Activated CD4-positive, alpha-beta T cell treated with anti-CD3 and anti-CD28 coated beads, Interleukin-2, amount 50 U/mL, for 4 hours (primary cell): ENCODE measurements at places on chromosomes 16 and 17.

- DNase-seq: no peak
Observed at GRCh38 chr16:79201436-79201835, 399.1 kb downstream of the MAF start.

- DNase-seq: no peak
Observed at GRCh38 chr17:76381633-76382350, 2.6 kb upstream of the SPHK1 start.

GRCh38 chr17:76397687-76398522 lies 13.5 kb downstream of the SPHK1 start:
- DNase-seq: peak; percentile 85

DNA sequence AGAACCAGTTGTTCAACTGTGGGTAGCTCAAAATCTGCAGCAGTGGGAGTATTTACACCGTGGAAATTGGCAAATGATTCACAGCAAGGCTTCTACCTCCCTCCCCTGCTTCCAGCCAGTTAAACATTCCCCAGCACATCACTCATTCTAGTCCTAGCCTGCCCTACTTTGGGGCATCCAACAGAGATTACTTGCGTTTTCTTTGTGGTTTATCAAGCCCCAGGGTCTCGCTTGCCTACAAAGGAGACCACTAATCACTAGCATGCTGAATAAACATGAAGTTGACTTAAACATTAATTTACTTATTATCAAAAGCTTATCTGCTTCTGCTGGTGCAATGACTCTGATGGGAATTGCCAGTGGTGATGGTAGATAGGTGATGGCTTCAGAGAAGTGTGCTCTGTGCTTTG lies 94.5 kb downstream of the MARF1 start:
- DNase-seq: no peak

DNA sequence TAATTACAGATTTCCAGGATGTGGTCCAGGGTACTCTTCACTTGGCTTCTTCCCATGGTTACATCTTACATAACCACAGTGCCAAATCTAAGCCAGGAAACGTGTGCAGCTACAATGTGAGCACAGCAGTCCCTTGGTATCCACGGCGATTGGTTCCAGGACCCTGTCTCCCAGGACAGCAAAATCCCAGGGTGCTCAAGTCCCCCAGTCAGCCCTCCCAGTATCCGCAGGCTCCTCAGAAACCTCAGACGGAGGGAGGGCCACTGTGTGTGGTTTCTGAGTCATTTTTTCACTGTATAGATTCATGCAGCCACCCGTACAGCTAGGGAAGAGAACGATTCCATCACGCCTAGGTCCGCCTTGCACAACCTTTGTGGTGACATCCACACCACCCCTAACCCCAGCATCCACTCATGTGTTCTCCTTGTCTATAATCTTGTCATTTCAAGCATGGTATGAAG lies 11.1 kb upstream of the ATP2C2 start:
- no peak for DNase-seq

GRCh38 chr17:929586-929985 lies 50.0 kb downstream of the NXN start:
- no peak for DNase-seq

DNA sequence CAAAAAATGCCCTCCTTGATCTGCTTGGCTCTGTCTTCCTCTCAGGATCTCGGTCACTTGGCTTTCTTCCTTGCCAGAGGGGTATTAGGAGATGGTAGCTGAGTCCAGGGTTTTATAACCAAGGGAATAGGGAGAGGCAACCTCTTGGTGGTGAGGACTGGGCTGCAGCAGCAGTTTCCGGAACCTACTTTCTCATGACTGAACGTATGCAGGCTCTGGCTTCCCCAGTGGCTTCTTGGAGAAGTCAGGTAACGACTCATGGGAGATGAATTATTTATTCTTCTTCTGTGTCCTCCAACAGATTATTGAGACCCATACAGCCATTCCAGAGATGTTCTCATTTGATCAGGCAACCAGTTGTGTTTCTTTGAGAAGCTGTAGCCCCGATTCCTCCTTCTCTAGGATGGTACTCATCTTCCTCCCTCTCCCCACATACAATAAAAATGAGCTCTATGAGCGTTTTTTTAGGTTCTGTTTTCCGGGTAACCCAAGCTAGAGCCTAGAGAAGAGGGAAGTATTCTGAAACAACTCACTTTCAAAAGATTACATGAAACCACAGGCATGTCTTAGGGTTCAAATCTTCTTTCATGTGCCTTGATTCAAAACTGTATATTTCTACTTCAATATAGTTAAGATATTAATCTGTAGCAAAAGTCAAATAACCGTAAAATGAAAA lies 22.3 kb upstream of the DHX40 start:
- no peak for DNase-seq

DNA sequence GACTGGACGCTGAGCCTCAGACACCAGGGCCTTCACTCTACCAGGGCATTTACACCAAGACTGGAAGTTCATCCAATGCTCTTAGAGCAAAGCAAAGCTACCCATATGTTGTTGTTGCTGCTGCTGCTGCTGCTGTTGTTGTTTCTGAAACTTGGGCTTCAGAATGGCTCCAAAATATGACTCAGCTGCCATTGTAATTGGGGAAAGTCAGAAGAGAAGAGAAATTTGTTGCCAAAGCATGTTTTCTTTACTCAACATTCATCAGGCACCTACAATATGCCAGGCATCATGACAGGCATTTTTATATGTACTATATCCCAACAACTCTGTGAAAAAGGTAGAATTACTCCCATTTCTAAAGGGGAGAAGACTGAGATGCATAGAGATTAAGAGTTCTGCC lies 11.9 kb downstream of the KRT32 start:
- DNase-seq: no peak

- DNase-seq: no peak
Observed at GRCh38 chr16:19346335-19346922, 60.9 kb downstream of the CLEC19A start.

- no peak for DNase-seq
Observed at GRCh38 chr17:7263801-7264078, 1.5 kb upstream of the CLDN7 start.

DNA sequence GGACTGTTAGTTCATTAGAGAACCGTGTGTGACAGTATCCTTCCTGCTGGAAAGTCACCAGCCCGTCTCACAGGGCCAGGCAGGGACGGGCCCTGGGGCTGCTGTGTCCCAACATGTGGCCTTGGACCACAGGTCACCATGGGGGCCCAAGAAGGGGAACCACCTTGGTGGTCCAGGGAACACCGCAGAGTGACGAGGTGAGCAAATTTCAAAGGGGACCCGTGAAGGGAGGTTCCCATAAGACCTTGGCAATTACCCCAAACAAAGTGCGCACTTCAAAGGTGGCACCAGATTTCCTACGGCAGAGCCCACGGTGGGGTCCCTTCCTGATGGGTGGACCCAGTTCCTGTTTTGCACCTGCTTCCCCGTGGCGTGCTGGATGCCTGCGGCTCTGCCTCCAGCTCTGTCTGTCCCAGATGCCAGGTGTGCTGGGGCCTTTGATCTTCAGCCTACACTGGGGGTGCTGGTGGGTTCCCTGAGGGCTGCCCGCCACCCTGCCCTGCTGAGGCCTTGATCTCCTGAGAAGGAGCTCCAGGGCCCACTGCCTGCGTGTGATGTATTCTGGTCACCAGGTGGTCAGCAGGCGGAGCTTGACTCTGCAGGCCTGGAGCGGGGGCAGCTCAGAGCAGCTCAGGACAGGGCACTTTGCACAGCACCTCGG lies 27.0 kb downstream of the SLC7A5 start:
- no peak for DNase-seq

DNA sequence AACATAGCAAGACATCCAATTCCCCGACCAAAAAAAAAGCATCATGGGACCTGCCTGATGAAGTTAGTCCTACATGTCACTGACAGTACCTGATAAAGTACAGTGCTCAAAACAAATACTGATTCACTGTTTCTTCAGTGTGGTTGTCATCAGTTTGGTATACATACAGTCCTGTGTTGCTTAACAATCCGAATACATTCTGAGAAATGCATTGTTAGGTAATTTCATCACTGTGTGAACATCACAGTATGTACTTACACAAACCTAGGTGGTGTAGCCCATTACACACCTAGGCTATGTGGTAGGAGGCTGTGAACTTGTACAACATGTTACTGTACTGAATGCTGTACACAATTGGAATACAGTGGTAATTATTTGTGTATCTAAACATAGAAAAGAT lies 19.0 kb upstream of the FA2H start:
- DNase-seq: no peak

DNA sequence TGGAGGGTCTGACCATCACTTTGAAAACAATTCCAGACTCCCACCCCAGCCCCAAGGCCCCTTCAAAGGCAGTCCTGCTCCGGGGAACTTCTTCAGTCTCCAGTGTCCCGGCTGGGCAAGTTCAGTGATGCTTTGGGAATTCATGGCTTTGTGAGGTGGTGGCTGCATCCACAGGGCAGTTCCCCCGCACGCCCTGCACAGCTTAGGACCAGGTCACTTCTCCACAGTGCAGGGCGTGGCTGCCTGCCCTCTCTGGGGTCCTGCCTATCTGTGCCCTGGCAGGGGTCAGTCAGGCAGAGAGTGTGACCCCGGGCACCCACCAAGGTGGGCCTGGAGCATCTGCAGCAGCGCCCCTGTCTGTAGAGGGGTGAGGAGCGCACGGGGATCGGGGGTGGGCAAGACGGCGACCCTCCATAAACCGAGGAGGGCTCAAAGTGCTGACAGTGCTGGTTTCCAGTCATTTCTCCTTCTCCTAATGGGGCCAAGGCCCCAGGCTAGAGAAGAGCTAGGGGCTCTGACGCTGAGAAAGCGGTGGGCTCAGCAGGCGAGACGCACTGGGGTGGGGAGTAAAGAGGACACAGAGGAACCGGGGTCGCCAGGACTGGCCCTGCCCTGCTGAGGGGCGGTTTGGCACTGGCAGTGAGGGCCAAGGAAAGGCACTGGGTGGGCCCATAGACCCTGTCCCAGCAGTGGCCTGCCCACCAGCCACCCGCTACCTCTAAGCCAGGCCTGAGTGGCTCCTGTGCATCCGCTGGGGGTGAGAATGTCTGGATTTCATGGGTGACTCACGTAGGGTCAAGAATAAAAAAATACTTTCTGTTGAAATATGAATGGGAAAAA lies 4.2 kb upstream of the ARHGAP27 start:
- DNase-seq: no peak

GRCh38 chr16:54968784-54969183 lies 38.1 kb downstream of the IRX5 start:
- no peak for DNase-seq

- peak; percentile 30 for DNase-seq
Observed at GRCh38 chr17:1058423-1059130, 61.6 kb downstream of the TIMM22 start.

DNA sequence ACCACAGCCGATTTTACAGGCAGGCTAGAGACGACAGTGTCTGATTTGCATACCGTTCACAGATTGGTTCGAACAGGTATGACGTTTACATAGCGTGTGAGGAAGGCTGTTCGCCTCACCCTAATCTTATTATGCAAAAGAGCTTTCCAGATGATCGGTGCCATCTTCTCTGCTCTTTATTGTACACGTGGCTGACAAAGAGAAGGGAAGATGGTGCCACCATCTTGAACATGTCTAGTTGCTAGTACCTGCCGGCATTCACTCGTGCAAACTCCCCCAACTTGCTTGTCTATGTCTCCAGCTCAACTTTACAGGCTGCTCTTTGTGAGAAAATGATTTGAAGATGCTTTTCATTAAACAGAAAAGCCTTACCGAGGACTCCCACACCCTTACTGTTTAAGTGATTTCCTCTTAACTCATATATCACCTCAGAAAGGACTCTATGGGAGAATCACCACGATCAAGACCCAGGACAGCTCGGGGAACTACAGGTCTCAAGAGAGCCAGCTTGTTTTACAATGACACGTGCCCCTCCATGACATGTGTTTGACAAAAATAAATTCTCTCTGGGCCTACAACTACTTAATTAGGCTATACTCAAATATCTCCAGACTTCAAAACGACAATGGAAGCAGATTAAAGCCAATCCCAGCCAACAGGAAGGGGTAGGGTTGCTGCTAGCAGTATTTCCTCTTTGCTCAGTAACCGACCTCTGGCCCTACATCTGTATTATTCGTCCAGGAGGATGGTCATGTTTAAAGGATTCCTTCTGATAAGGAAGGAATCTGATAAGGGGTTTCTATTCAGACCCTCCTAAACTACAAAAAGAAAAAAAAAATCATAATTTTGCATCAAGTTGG lies 480.6 kb downstream of the TMEM114 start:
- DNase-seq: no peak

DNA sequence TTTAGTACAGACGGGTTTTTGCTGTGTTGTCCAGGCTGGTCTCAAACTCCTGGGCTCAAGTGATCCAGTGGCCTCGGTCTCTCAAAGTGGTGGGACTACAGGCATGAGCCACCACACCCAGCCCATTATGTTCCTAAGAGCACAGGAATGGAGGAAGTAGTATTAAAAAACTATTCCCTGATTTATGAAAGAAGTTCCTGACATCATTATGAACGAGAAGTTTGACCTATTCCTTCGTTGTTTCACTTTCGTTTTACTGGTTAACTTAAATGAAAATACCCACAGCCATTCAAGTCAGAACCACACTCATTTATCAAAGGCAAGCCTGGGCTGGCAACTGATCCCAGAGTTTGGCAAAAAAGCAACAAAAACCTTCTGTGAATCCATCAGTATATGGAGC lies 13.5 kb upstream of the CBX4 start:
- DNase-seq: no peak

GRCh38 chr17:49407981-49408501 lies 6.6 kb downstream of the PHB1 start:
- DNase-seq: peak; percentile 79

- DNase-seq: no peak
Observed at GRCh38 chr16:84643180-84643583, 5.1 kb upstream of the KLHL36 start.

GRCh38 chr16:70663524-70664324 lies 17.4 kb downstream of the IL34 start:
- no peak for DNase-seq

- DNase-seq: no peak
Observed at GRCh38 chr16:85635545-85636140, 22.5 kb downstream of the GSE1 start.

DNA sequence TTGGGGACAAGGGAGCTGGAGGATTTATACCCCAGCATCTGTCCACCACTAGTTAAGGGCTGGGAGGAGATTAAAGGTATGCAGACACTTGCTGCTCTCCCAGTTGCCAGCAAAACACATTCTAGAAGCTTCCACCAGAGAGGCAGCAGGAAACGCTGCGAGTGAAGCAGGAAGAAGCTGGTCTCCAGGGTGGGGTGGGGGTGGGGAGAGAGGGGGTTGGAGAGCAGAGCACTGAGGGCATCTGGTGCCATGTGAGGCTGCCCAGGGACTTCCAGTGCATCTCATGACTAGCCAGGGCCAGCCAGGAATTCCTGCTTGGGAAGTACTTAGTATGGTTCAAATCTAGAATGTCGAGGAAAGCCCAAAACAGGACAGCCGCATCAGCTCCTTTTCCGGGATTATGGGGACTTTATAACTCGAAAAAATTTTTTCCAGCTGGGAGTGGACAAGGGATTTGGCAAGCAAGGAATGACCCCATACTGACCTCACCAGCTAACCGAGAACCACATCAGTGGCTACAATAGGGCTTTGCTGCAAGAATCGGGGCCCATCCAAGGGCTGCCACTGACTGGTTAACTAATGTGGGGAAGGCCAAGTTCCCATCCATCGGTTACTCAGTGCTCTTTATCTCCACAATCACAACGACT lies 26.2 kb upstream of the AXIN2 start:
- no peak for DNase-seq

GRCh38 chr17:82063424-82064415 lies 1.9 kb downstream of the DUS1L start:
- no peak for DNase-seq
